ENCODE measurements at places on chromosomes 6 and 20. TPM values are rescaled to one million over a fixed set of nuclear protein-coding genes. Genes with fewer than 3 reads are reported as not detected.

GRCh38 chr20:19098806-19099578 lies 113.5 kb upstream of the SLC24A3 start:
- no peak for DNase-seq

- DNase-seq, result no peak
Measured at GRCh38 chr20:32965581-32966373, 38.5 kb downstream of the SUN5 start.

The PBOV1 gene
- not detected for total RNA-seq

- DNase-seq, result peak; percentile 52
Measured at GRCh38 chr6:80329496-80329895, 223.0 kb downstream of the BCKDHB start.

DNA sequence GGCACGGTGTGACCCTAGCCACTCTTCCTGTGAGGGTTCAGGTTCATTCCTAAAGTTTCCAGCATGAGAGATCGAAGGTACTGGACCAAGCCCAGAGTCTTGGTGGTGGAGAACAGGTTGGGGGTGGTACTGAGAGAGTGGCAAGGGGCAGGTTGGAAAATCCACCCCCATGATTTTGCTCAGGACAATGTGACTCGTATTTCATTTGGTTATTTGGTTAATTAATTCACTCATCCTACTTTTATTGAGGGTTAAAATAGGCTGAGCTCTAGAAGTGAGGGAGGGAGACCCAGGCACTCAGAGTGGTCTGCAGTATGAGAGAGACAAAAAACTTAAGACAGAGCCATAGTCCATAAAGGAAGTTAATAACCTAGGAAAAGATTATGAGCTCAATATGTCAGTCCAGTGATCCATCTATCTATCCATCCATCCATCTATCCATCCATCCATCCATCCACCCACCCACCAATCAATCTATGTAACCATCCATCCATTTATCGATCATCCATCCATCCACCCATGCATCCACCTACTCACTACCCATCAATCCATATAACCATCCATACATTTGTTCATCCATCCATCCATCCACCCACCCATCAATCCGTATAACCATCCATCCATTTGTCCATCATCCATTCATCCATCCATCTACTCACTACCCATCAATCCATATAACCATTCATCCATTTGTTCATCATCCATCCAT lies 6.7 kb upstream of the BPIFB6 start:
- no peak for DNase-seq

DNA sequence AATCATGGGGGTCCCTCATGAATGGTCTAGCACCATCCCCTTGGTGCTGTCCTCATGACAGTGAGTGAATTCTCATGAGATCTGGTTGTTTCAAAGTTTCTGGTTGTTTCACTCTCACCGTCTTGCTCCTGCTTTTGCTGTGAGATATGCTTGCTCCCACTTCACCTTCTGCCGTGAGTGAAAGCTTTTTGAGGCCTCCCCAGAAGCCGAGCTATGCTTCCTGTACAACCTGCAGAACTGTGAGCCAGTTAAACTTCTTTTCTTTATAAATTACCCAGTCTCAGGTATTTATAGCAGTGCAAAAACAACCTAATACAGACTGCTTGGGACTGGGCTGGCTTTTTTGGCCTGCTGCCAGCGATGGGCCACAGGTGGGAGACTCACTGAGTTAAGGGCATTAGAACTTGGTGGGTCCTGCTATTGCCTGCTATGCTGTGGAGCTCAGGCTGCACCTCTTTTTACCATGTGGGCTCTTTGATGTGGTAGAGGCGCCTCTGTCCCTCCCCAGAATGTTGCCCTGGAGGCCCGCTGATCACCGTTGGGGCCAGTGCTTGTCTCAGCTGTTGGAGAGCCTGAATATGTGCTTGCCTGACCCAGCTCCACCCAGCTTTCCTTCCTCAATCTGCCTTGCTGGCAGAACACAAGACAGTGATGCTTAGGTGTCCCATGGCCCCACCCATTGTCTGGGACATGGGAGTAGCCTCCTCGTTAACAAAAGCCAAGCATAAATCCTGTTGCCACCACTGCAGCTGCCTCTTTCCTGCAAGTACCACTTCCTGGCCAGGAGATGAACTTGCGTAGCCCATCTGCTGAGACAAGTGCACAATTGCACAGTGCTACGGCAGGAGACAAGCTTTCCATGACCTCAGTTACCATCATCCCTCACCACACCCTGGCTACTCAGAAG lies 47.1 kb downstream of the IGF2R start:
- no peak for DNase-seq

- DNase-seq, result peak; percentile 15
Measured at GRCh38 chr6:67689329-67689728, 945.8 kb upstream of the ADGRB3 start.

The FRMD1 gene
- not detected for total RNA-seq

DNA sequence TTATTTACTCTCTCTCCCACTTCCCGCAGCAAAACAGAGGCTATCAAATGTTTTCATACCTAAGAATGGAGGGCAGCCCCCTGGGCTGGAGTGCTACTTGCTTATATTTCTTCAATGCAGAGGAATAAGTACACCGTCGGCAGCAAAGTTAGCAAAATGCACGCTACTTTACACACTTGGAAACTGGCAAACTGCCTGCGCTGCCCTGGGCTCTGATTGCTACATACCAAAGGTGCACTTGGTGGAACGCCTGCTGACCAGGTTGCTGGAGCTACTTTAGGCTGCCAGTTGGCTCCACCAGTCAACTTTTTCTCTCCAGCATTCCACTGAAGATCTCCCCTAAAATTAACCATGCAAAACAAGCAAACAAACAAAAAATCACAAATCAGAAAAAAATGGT lies 62.4 kb downstream of the PRSS35 start:
- DNase-seq, result no peak

DNA sequence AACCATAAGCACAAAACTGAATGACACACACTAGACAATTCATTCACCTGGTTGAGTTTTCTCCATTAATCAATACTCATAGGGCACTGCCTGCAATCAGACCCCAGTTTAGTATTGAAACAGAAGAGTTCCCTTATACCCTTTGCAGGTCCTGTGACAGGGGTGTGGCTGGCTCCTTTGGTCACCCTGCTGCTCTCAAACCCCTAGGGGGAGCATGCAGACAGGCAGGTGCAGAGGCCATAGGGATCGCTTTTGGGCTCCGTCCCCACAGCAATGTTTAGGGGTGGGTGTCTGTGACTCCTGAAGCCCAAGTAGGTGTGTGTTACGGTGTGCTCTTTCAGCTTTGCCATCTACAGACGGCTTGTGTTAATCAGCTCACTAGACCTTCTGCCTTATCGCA lies 210.4 kb downstream of the CENPW start:
- no peak for DNase-seq

DNA sequence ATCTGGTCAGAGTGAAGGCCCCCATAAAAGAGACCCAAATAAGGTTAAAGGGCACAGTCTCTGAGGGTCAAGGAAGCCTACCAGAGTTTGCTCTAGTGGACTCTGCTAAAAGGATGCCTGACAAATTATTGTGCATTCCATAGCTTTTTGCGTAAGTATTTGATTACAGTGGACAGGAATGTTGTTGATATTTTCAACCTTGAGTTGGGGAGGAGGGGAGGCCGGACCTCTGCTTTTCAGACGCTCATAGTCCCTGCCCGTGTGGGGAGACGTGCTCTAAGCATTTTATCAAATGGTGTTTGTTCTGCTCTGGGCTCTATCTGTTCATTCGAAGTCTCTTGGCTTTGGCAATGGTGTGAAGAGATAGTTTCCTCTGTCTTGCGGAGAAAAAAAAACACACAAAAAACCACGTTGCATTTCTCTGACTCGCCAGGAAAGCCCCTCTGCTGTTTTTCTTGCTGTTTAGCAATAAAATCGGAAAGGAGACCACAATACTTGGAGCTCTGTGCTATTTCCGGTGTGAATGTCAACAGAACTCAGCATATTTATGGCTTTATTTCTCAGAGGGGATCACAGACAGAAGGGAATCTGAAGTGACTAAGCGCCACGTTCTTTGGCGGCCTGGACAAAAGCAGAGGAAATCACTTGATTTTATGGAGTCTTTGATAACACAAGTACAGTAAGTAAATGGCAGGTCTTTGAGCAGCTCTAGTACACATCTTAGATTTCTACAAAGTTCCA lies 159.8 kb downstream of the ZFP64 start:
- no peak for DNase-seq

The FAXC gene
- 23.0 TPM for total RNA-seq

The SNAI1 gene
- 4.0 TPM for total RNA-seq

The CLPSL1 gene
- not detected for total RNA-seq

The SSTR4 gene
- total RNA-seq, result not detected

- DNase-seq, result no peak
Measured at GRCh38 chr6:107460083-107460631, 793 bp upstream of the PDSS2 start.

The IMPG1 gene
- not detected for total RNA-seq

- DNase-seq, result no peak
Measured at GRCh38 chr20:33239979-33240736, 4.4 kb downstream of the BPIFA1 start.

DNA sequence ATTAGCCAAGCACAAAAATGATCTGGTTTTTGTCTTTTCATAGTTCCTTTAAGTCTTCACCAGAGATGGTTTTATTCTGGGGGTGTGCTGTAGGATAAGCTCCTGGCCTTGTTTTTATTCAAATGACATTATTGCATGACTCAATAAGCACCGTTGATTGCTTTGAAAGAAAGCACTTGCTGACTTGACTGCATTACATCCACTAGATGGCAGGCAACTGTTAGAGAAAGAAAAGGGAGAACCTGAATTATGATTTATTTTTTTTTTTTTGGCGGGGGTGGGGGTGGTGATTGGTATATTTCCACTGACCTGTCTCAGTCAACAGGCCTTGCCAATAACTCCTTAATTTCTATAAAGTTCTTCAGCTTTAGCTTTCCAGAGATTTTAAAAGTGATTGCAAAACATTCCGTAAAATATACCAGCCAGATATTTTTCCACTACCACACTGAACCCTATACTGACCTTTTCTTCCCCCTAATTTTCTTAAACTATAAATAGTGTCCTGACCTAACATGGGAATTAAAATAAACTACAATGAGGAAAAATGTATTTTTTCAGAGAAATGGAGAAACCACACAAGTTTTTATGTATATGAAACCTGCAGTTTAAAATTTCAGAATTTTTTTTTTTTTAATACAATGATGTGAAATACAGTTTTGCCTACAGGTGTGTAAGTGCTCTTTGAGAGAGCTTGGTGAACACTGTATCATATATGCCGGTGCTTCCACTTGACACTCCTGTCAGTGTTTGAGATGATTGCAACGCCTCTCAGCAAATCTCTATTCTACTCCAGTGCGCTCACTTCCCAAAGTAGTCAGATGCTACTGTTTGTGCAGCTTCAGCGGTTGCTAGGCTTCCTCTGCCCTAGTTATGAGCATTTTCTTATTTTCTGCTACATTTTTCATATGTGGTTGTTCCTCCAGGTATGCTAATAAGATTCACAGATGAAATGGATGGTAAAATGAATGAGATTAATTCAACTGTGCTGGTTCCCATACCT lies 274.3 kb downstream of the CD109 start:
- peak; percentile 81 for DNase-seq

The DPM1 gene
- 173 TPM for total RNA-seq

The SNX3 gene
- 67.8 TPM for total RNA-seq

DNA sequence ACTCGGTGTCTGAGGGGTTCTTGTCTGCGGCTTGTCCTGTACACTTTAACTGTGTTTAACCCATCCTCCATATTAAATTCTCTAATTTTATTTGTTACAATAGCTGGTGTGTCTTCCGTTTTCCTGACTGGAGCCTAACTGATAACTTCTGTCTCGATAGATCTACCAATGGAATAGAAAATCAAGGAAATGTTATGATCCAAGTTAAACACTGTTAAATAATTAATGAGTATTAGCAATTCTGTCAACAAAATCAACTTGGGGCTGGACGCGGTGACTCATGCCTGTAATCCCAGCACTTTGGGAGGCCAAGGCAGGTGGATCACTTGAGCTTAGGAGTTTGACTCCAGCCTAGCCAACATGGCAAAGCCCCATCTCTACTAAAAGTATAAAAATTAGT lies 81.7 kb downstream of the DNAH8 start:
- DNase-seq, result no peak

DNA sequence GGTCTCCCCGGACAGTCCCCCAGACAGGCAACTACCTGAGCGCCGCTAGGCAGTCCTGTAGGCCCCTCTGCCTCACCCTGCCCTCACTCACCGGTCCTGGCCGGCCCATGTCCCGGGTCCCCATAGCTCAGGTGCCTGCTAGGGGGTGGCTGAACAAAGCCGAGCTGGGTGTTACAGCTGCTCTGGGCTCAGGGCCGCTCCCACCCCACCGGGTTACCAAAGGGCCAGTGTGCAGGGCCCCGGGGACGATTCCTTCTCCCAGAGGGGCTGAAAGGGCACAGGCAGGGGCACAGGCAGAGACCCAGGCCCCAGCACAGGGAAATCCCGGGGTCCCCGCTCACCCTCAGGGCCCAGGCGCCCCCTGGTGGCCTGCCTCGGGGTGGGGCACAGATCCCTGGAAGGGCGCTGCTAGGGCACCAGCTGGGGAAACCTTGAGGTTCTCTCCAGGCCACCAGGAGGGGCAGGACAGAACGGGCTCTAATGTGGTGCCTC lies 118.4 kb downstream of the GRM4 start:
- peak; percentile 85 for DNase-seq

DNA sequence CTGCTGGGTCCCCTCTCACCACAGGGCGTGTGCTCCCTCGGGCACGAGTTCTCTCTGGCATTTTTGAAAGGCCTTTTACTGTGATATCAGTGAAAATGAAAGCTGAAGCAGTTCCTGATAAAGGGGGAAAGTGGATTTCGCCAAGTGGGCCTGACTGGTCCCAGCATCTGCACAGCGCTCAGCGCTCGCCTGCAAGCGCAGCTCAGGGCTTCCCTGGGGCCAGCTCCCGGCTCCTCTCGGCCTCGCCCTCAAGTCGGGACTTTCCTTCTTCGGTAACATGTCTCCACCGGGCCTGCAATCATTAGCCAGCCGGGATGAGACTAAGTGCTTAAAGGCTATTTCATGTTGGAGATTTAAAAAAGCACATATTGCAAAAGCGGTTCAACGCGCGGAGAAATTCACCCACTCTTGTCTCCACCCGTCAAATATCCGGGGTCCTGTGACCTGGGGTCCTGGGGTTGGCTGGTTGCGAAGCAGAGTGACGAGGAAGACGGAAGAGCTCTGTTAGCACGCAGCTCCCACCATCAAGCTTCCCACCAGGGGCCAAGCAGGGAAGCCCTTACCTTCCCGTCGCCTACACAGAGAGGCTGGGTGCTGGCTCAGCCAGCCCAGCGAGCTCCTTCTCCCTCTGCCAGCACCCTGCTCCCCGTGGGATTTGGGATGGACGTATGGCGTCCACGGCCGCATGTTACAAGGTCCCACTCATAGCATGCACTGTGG lies 114.1 kb downstream of the SMOC2 start:
- DNase-seq, result no peak

Measured in neural progenitor cell (in vitro differentiated cells).